Activated naive CD4-positive, alpha-beta T cell treated with anti-CD3 and anti-CD28 coated beads for 36 hours (primary cell): ENCODE measurements at places on chromosomes 3 and 15.
A peak's percentile ranks its signal among the peaks of the same experiment; 100 is the strongest.

- H3K36me3 ChIP-seq: peaks cover 8% of the 10 kb centered on the region
- no peaks in the 10 kb centered on the region for H3K27me3 ChIP-seq
- no peak overlapping the region for H3K27ac ChIP-seq
- peak overlapping the region; percentile 90 for H3K4me3 ChIP-seq
Measured at GRCh38 chr15:75025107-75025506, 1.7 kb downstream of the PPCDC start.

GRCh38 chr15:54149115-54149531, 170.9 kb downstream of the UNC13C start:
- no peaks in the 10 kb centered on the region for H3K36me3 ChIP-seq
- no peaks in the 10 kb centered on the region for H3K4me1 ChIP-seq
- DNase-seq: no peak
- peaks cover 7% of the 10 kb centered on the region for H3K27me3 ChIP-seq
- no peak overlapping the region for H3K27ac ChIP-seq
- H3K4me3 ChIP-seq: no peak overlapping the region

DNA sequence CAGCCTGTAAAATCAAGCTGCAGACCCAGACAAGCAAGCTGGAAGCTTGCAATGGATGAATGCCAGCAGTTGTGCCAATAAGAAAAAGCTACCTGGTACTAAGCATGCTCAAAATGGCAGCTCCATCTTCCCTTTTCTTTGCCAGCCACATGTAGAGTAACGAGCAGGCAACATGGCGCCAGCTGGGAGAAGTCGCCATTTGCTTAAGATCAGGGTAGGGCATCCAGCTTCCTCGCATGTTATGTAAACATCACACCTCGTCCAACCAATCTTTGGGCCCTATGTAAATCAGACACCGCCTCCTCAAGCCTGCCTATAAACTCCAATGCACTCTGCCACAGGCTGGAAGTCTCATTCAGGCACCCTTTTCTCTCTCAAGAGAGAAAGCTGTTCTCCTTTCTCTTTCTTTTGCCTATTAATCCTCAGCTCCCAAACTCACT, 973.9 kb downstream of the FHIT start:
- no peak for DNase-seq
- H3K27me3 ChIP-seq: no peaks in the 10 kb centered on the region

DNA sequence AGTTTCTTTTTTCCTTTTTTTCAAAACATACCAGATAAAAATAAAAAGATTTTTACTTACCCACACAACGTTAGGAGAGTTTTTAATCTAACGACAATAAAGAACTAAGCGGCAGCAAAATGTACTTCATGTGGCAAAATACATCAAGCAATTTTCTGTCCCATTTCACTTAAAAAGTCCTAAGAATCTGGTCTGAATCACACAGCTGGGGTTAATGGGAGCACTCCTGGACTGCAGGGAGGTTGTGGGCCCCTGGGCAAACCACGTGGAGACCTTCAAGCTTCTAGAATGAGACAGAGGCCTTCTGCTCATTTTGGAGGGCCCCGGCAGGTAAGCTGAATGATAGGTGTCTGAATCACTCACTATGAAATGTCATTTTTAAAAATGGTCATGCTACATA, 193.8 kb downstream of the RORA start:
- H3K4me3 ChIP-seq: no peak overlapping the region
- H3K4me1 ChIP-seq: no peaks in the 10 kb centered on the region
- DNase-seq: no peak
- H3K27me3 ChIP-seq: peaks cover 16% of the 10 kb centered on the region
- no peak overlapping the region for H3K27ac ChIP-seq

DNA sequence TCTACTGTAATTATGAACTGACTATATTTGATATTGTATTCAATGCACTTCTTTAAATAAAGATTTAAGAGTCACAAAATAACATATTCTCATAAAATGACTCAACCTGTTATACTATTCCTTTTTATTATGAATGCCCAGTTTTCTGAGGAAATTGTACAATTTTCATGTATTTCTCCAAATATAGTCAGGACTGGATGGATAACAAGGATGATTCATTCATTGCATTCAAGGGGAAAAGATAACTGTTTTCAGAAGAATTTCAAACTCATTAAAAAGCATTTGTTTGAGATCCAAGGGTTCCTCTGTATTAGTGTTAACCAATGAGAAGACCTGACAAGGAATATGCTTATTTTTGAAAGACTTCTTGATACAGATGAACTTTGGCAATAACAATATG, 163.7 kb downstream of the MEIS2 start:
- no peaks in the 10 kb centered on the region for H3K36me3 ChIP-seq
- no peak overlapping the region for H3K27ac ChIP-seq
- no peaks in the 10 kb centered on the region for H3K4me1 ChIP-seq
- no peak for DNase-seq
- peaks cover 10% of the 10 kb centered on the region for H3K27me3 ChIP-seq

- H3K4me3 ChIP-seq: no peak overlapping the region
- H3K27me3 ChIP-seq: no peaks in the 10 kb centered on the region
- no peak for DNase-seq
- H3K4me1 ChIP-seq: peaks cover 6% of the 10 kb centered on the region
Measured at GRCh38 chr3:129558772-129559564, 16.0 kb downstream of the H1-8 start.

DNA sequence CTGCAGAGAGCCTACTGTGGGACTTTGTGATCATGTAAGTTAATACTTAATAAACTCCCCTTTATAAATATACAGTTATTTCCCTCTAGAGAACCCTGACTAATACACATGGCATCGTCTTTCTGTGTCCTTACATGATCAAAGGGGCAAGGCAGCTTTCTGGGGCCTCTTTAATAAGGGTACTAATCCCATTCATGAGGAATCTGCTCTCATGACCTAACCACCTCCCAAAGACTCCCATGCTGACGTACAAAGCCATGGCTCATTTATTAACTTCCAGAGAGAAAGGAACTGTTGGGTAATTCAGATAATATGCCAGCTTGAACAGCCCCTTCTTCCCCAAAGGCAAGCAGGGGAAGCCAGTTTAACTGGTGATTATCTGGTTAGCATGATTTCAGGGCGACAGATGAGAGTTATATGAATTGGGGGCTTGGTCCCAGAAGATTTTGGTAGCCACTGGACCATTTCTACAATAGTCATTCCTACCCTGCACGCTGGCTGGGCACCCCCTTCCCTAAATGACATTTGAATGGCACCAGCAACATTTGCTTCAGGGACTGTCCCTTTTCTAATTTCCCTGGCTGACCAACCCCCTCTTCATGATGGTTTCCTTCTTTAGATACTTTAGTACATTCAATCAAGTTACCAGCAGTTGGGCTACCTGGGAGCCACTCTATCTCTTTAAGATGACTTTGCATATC, 83.6 kb upstream of the C3orf80 start:
- peaks cover 6% of the 10 kb centered on the region for H3K27me3 ChIP-seq
- no peak overlapping the region for H3K27ac ChIP-seq
- H3K4me3 ChIP-seq: no peak overlapping the region
- peaks cover 5% of the 10 kb centered on the region for H3K4me1 ChIP-seq

GRCh38 chr15:89205991-89206585, 15.3 kb downstream of the RLBP1 start:
- H3K27ac ChIP-seq: no peak overlapping the region
- peaks cover 6% of the 10 kb centered on the region for H3K36me3 ChIP-seq
- peaks cover 29% of the 10 kb centered on the region for H3K4me1 ChIP-seq
- no peak overlapping the region for H3K4me3 ChIP-seq

DNA sequence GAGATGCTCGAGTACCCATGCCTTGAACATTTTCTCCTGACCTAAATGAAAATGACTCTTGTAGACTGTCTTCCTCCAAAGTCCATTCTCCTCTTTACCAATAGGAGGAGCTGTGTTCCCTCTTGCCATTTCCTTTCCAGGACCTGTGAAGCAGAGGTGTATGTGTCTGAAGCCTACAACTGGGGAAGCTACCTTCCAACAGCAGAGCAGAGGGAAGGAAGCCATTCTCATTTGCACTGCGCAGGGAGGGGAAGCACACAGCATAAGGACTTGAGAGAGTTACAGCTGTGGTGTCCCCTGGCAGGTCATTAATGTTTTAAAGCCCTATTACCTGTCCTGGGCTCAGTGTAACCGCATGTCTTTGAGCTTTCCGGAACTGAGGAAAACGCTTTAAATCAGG, 38.7 kb downstream of the HSPBAP1 start:
- DNase-seq: peak; percentile 26
- peaks cover 10% of the 10 kb centered on the region for H3K36me3 ChIP-seq
- no peak overlapping the region for H3K27ac ChIP-seq
- H3K4me1 ChIP-seq: no peaks in the 10 kb centered on the region

- no peak overlapping the region for H3K4me3 ChIP-seq
- peaks cover 6% of the 10 kb centered on the region for H3K27me3 ChIP-seq
- H3K4me1 ChIP-seq: peaks cover 24% of the 10 kb centered on the region
- no peak for DNase-seq
- peaks cover 1% of the 10 kb centered on the region for H3K36me3 ChIP-seq
Measured at GRCh38 chr3:195148549-195148948, 122.4 kb downstream of the XXYLT1 start.

- H3K27me3 ChIP-seq: no peaks in the 10 kb centered on the region
- peak; percentile 66 for DNase-seq
- H3K4me3 ChIP-seq: no peak overlapping the region
- peaks cover 48% of the 10 kb centered on the region for H3K36me3 ChIP-seq
Measured at GRCh38 chr3:170132335-170132734, 49.2 kb downstream of the PHC3 start.

DNA sequence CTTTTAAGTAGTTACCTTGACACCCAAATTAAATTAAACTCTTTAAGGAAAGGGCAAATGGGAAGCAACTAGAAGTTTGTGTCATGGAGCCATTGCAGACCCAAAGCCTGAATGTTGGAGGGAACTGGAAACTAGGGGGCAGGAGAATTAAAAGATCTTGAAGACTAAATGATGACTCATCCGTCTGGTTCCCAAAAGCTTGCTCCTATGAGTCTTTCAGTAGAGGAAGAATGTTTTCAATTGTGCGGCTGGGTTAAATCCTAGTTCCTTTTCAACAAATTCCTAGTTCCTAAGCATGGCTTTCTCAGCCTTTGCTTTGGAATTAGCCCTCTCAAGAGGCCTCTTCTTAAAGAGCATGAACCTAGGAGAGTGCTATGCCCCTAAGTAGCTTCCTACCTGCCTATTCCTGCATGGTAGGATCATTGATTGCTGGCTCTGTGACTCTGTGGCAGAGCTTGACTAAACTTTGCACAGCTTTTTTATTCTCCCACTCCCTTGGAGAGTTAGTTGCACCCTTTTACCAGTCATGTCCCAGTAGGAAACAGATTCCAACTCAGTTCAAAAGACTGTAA, 17.7 kb downstream of the CLEC3B start:
- H3K27ac ChIP-seq: no peak overlapping the region
- peaks cover 20% of the 10 kb centered on the region for H3K4me1 ChIP-seq
- no peaks in the 10 kb centered on the region for H3K36me3 ChIP-seq
- no peak overlapping the region for H3K4me3 ChIP-seq

DNA sequence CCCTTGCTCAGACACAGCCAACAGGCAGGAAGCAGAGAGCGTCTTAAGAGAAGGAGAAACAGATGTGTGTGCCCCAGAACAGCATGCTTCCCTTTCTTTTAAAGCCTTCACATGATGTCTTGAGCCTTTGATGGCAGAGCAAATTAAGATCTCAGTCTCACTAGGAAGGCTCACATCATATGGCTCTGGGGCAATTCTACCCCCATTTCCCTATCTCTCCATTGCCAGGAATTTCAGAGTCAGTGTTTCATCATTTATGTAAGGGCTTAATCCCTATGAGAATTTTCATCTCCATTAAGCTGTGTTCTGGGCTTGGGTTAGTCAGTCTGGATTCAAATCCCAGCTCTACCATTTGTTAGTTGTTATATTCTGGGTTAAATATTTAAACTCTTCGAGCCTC, 41.4 kb upstream of the GLCE start:
- H3K27me3 ChIP-seq: peaks cover 12% of the 10 kb centered on the region
- no peaks in the 10 kb centered on the region for H3K4me1 ChIP-seq
- no peak for DNase-seq
- H3K36me3 ChIP-seq: no peaks in the 10 kb centered on the region

DNA sequence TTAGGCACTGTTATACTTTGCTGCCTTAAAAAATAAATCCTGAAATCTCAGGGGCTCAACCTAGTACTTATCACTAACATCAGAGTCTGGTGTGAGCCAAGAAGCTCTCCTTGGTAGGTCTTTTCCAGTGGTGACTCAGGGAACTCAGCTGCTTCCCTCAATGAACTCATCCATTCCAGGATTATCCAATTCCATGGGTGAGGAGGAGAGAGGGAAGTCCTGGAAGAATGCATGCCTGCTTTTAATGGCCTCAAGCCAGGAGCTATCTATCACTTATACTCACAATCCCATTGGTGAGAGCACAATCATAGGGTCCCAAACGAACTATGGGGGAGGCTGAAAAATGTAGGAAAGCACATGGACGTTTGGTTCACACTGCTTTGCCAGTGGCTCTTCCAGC, 113.6 kb downstream of the POLR2M start:
- no peak overlapping the region for H3K4me3 ChIP-seq
- H3K36me3 ChIP-seq: no peaks in the 10 kb centered on the region
- peaks cover 17% of the 10 kb centered on the region for H3K27me3 ChIP-seq
- DNase-seq: no peak

DNA sequence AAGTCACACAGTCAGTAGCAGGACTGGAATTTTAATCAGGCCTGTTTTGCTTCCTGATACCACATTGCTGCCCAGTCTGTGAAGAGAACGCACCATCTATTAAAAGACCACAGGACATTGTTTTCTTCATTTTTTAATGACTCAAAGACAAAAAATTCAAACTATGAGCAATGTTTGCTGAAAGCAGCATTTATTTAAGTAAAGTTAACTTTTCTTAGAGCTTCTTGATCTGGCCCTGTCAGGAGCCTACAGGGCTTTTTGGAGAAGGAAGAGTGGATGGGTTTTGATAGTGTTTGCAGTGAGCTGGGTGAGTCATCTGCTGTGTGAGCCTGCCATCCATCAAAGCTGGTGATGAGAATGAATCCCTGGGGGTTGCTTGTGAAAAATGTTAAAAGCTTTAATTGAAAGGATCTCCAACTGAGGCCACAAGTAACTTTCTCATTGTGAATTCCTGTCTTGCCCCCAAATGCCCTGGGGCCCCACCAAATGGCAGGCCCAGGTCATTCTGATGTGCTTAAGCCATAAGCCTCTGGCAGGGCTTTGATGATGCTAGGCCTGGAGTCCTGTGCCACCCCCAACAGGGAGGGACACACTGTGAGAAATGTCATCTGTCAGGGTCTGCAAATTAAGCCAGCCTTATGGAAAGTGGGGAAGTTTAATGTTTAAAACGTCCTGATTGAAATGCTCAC, 136.2 kb upstream of the PFN2 start:
- H3K4me1 ChIP-seq: no peaks in the 10 kb centered on the region
- no peak overlapping the region for H3K27ac ChIP-seq
- no peak overlapping the region for H3K4me3 ChIP-seq
- DNase-seq: no peak
- peaks cover 14% of the 10 kb centered on the region for H3K27me3 ChIP-seq
- no peaks in the 10 kb centered on the region for H3K36me3 ChIP-seq
